Daoy (cell line): ENCODE measurements at places on chromosomes 7 and 10. TPM values are rescaled to one million over a fixed set of nuclear protein-coding genes. Genes with fewer than 3 reads are reported as not detected.

NUP42 gene
- 62.1 and 83.4 TPM in 2 replicates for total RNA-seq

DNA sequence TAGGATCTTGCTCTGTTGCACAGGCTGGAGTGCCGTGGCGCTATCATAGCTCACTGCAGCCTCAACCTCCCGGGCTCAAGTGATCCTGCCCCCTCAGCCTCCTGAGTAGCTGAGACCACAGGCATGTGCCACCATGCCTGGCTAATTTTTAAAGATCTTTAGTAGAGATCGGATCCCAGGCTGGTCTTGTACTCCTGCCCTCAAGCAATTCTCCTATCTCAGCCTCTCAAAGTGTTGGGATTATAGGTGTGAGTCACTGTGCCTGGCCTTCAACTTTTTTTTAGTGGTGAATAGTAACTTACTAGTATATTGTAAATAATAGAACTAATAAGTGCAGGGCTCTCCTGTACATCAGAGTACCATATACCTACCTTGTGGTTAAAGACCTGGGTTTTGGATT lies 52.1 kb upstream of the LMTK2 start:
- peak; percentile 33 for DNase-seq

DNA sequence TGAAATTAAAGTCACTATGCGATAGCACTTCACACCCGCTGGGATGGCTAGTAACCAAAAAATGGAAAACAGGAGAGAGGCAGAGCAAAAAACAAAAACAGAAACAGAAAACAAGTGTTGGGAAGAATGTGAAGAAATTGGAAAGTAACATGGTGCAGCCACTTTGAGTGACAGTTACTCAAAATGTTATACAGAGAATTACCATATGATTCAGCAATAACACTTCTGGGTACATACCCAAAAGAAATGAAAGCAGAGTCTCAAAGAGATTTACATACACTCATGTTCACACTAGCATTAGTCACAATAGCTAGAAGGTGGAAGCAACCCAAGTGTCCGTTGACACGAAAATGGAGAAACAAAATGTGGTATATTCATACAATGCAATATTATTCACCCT lies 88.6 kb upstream of the KCNIP2 start:
- DNase-seq, result no peak

DNA sequence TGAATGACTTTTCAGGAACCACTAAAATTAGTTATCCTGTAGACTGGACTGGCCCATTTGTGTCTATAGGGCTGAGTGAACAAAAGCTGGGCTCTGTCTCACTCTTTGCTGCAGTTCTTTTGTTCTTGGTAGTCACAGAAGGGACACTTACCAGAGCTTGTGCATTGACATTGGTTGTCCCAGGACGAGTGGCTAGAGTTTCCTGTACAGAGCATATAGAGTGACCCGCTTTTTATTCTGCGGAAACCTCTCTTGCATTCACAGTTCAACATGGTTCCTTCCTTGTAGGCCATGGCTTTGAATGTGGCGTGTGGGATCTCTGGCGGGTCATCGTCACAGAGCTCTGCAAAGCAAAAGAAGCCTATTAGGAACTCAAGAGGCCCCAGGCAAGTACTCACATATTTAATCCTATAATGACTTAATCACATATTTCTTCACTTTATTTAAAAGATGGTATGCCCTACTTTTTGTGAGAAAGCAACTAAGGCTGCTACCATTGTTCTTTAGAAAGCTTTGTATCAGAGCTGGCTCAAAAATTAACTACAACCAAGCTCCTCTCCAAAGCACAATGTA lies 36.4 kb downstream of the IL2RA start:
- no peak for DNase-seq

DNA sequence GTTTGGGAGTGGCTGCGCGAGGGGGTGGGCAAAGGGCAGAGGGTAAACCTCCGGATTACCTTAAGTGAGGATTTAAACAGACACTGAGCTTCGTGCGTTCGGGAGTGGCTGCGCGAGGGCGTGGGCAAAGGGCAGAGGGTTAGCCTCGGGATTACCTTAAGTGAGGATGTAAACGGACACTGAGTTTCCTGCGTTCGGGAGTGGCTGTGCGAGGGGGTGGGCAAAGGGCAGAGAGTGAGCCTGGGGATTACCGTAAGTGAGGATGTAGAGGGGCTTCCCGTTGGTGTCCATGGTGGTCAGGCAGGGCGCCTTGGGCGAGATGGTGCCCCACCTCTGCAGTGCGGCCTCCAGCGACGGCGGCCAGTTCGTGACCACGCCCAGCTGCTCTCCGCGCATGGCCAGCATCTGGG lies 275.8 kb downstream of the DIP2C start:
- DNase-seq, result no peak
